Activated T-helper 2 cell treated with anti-CD3 and anti-CD28 coated beads, Interferon-gamma antibody, Interleukin-2, Interleukin-4, amounts not matched to agents 10 μg/mL and 5 μg/mL and 100 μg/mL, durations not matched to agents 14 hours and 24 hours and 36 hours (primary cell): ENCODE measurements at places on chromosomes 1 and 21. TPM values are rescaled to one million over a fixed set of nuclear protein-coding genes. Genes with fewer than 3 reads are reported as not detected.

Gene LRRC71
- total RNA-seq = not detected in 2 replicates

Gene LINGO4
- not detected in 2 replicates for total RNA-seq

Gene AXDND1
- 0.62 TPM in 1 of 2 replicates, not detected in the other for total RNA-seq

Gene BCAS2
- total RNA-seq = 52.1 and 54.1 TPM in 2 replicates

Gene RSPO1
- total RNA-seq = not detected in 2 replicates

Gene TUFT1
- total RNA-seq = 2.6 TPM in 2 replicates

GRCh38 chr1:154352581-154353459, 27.5 kb downstream of the ATP8B2 start:
- peak; percentile 32 for DNase-seq

GRCh38 chr1:119001181-119002027, 13.3 kb upstream of the TBX15 start:
- no peak for DNase-seq

DNA sequence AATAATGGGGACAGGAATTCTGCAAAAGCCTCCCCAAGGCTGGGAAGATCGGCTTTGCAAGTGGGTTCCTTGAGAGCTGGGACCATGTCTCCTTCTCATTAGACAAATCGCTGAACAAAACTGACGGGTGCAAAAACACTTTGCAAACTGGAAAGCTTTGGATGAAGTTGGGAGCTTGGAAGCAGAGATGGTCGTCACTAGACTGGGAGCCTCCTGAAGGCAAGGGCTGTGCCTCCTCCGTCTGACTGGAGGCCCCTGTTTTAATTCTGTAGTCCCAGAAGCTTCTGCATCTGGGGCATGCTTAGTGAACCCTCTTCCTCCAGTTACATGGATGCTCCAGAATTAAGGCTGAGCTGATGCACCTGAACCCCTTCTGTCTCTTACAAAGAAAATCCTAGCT, 82.3 kb upstream of the IFFO2 start:
- no peak for DNase-seq

- peak; percentile 70 for DNase-seq
Observed at GRCh38 chr1:167518331-167518700, at the start of gene CD247. Gene CD247, minus strand, starts transcription at chr1:167518529. Its CDS starts 64 bp downstream, at chr1:167518465.

DNA sequence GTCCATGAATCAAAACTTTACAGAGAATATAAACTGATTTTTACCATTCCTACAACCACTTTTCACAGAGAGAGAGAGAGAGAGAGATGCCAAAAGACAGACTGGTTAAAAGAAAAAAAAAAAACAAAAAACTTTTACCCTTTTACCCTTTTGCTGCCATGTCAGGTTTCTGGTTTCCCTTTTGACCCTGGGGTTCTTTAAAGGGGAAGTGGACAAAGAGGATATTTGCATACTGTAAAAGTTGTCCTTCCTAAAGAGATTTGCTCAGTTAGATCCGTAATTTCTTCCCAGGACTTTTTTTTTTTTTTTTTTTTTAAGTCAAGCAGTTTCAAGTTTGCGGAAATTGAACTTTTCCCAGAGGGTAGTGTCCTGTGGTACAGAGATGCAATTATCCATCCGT, 287.8 kb upstream of the RGS18 start:
- no peak for DNase-seq

DNA sequence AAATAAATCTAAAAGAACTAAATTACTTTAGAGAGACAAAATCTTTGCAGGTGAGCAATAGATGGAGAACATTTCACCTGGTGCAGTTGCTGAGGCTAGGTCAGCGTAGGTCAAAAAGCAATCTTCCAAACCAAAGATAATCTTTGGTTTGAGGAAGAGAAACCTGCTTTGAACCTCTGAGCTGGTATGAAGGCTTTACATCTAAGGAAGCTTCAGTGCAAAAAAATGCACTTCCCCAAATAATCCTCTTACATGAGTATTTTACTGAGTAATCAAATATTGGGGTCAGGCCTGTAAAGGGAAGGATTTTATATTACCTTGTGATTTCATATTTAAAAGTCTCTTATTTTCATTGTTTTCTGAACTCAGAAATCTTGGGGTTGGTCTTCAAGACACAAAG, 223.6 kb downstream of the SRGAP2C start:
- no peak for DNase-seq

DNA sequence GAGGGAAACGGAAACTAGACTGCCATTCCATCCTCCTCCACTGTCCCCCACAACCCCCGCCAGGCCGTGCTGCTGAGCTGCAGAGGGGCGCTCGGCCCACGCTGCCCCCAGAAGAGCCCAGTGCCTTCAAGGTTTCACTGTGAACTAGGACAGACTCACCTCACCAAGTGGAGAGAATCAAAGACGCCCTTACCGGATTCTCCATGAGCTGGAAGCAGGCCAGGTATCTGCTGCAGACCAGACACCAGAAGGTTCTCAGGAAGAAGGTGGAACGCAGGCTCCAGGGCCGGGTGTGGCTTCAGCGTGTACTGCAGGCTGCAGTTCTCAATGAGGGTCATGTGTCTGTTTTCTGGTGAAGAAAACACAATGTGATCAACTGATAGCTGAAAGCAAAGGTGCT, 30.6 kb downstream of the NPHP4 start:
- no peak for DNase-seq

- DNase-seq = no peak
Observed at GRCh38 chr1:227453631-227454355, 109.6 kb upstream of the ZNF678 start.

DNA sequence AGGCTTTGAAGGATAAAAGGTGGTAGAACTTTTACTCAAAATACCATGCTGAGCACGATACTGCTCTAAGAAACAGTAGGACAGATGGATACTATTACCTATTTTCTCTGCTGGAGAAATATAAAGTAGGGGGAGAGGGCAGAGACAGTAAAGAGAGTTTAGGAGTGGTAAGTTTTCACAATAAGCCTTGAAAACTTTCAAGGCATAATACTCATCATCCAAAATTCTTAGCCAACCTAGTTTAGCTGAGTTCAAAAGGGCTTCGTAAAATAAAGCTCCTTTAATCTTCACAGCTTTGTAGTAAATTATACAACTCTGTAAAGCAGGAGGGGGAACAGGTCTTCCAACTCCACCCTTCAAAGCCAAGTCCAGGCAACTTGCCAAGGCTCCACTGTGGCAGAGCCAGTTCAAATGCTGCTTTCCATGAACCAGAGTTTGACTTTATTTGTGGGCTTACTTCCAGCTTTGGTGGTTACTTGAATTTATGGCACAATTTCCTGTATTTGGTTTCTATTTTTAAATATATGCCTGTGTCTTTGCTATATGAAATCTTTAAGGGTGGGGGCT, 15.5 kb downstream of the TEX38 start:
- DNase-seq = no peak

DNA sequence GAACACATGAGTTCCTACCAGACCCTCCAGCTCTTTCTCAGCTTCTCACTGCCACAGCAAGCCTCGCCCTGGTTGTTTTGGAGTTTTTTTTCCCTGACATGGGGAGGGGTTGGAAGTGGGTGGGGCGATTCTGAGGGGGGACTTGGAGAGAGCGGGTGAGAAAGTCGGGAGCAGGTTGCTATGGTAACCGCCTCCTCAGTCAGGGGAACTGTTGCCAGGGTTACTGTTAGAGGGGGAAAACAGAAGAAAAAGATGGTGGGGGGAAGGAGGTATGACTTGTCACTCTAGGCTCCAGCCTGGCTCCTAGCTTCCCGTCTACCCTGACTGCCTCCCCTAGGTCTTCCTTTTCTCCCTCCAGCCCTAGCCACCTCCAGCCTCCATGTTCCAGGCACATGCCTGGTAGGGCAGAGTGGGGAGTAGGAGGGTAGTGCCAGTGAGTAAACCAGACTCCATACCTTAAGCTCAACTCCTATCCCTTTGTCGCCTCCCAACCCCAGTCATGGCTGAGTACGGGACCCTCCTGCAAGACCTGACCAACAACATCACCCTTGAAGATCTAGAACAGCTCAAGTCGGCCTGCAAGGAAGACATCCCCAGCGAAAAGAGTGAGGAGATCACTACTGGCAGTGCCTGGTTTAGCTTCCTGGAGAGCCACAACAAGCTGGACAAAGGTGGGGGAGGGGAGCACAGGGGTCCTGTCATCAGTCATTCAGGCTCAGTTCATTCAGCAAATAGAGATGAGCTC, 6.0 kb downstream of the PEA15 start:
- DNase-seq = no peak

DNA sequence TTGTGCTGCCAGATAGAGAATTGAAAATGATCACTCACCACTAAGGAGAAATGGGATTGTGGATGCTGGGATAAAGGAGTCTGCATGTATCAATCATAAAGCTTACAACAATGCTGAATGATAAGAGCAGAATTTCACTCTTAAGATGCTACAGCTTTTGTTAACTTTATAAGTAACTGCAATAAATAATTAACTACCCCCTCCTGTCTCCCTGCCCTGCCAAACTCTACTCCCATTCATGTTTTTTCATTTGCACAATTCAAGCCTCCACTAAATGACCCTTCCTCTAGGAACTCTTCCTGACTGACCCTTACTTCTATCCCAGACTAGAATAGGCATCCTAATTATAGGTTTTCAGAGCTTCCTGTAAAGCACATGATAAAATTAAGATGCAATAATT, 14.9 kb downstream of the MTF1 start:
- no peak for DNase-seq

DNA sequence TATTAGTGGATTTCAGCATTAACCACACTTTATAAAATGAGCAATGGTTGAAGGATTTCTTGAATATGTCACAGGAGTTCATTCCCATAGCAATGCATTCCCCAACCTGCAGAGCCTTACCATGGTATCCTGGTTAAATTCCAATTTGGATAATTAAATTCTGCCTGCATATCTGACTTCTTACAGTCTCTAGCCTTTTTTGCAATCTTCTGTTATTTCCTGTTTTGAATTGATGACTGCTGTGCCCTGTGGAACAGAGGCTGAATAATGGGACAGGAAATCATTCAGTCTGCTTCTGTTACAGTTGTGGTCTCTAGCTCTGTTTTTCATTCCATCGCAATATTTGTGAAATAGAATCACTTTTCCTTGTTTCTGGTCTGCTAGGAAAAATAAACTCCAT, 1823.9 kb downstream of the PLA2G4A start:
- DNase-seq = no peak

DNA sequence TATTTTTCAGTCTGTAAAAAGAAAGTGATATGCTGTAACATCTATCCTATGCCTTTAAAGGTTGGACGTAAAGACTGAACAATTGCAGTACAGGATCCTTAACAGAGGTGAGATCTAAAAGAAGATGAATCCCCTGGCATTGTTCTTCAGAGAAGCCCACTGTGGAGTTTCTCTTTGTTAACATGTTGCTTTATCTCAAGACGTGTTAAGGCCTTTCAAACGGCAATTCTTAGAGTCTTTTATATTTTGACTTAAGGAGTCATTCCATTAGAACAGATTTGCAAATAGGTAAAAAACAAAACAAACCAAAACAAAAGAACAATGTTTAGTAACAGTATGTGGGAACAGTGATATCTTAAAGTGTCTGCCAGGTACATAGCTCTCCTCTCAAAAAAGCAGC, 225.1 kb upstream of the ZP4 start:
- no peak for DNase-seq

DNA sequence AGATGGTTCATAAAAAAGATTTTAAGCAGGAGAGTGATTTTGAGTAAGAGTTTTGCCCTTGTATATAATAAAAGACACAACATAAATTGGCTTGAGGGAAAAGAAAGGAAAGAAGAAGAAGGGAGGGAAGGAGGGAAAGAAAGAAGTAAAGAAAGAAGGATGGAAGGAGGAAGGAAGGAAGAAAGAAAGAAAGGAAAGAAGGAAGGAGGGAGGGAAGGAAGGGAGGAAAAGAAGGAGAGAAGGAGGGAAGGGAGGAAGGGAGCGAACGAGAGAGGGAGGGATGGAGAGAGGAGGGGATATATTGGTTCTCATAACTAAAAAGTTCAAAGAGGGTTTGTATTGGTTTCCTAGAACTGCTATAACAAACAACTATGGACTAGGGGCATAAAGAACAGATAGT, 62.2 kb upstream of the PAX7 start:
- no peak for DNase-seq

GRCh38 chr1:54342288-54342687, 63.9 kb downstream of the SSBP3 start:
- no peak for DNase-seq

GRCh38 chr1:33010932-33011731, 25.6 kb downstream of the AK2 start:
- no peak for DNase-seq

DNA sequence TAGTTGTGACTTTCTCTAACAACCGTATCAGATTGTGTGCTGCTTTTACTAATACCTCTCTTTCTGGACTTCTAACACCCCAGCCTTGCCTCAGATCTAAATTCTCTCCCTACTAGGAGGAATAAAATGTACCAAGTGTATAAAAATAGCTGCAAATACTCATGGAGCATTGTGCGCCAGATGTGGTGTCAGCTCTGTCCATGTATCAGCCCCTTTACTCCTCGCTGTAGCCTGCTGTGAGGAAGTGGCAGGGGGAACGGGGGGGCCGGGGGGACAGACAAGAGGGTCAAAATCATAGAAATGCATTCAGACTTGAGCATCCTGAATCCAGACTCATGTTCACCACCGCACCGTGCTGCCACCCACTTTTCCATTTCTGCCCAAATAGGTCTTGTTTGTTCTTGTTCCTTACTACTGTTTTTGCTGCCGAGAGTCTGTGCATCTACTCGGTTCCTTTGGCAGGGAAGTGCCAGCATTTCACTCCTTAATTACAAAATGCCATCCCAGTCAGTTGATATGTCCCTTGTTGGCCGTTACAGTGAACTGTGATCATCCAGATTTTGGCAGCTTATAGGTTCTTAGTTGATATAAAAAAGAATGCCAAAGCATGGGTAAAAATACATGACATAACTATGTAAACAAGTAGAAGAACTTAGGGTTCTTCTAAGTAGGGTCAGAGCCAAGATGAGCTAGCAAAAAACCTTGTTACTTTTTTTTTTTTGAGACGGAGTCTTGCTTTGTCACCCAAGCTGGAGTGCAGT, 76.4 kb downstream of the UBE4B start:
- DNase-seq = no peak

GRCh38 chr1:226990133-226990716, 50.1 kb downstream of the COQ8A start:
- DNase-seq = peak; percentile 49

- no peak for DNase-seq
Observed at GRCh38 chr1:210378736-210379135, 50.0 kb downstream of the HHAT start.

DNA sequence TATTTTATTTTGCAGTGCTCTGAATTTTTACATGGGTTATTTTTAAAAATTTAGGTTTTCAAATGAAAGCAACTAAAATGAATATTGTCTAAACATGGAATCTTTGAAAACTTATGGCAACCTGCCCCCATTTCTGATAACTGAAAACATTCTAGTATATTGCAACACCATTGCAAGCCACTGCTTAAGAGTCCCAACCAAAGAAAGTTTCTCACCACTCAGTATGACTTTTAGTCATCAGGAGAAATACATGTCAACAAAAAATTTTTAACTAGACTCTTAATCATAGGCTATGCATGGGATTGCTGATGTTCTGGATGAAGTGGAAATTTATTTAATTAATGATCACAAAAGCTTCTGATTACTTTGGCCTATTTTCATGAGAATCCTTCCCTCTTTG, 112.1 kb downstream of the TNFSF18 start:
- no peak for DNase-seq
